Fibroblast of upper back skin (primary cell): ENCODE measurements at places on chromosomes 4 and X.

GRCh38 chr4:242121-242848, 63.0 kb downstream of the ZNF732 start:
- peak; percentile 5 for DNase-seq

GRCh38 chr4:48588230-48589097, 98.4 kb downstream of the ZAR1 start:
- no peak for DNase-seq

GRCh38 chr4:94426783-94427182, 25.0 kb upstream of the PDLIM5 start:
- DNase-seq, result no peak

DNA sequence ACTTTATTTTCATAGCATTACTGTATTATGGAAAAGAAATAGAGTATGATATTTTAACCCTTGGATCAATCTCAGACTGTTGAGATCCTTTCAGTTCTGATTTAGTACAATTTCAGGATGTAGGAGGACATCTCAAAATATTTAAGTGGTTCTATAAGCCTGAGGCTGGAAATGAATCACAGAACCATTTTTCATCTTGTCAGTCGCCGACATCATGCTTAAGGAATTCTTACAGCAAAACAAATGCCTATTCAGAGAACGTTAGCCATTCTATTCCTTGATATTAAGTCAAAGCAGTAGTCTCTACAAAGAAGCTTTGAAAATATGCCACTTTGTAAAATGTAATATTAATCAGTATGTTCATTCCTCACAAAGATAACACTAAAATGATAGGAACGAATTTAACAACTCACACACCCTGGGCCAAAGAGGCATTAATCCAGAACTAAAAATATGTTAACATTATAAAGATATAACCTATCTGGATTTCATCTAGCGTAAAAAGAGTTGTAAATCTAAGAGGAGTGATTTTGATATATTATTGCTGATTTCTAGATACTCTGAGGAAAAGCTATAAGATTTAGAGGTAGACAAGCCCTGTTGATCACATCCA, 152.0 kb downstream of the GASK1B start:
- DNase-seq, result peak; percentile 95

DNA sequence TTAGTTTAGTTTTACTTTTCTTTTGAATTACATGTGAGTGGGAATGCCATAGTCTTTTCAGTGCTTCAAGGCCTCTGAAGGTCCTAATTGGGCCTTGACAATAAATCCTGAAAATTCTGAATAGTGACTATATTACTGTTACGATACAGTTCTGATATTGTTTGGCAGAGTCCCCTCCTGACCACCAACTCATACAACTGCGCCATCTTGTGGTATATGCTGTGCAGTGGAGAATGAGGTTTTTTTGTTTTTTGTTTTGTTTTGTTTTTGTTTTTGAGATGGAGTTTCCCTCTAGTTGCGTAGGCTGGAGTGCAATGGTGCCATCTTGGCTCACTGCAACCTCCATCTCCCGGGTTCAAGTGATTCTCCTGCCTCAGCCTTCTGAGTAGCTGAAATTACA, 56.6 kb upstream of the CHRDL1 start:
- DNase-seq, result peak; percentile 3

GRCh38 chrX:8960957-8961468, 72.9 kb downstream of the FAM9B start:
- peak; percentile 16 for DNase-seq

DNA sequence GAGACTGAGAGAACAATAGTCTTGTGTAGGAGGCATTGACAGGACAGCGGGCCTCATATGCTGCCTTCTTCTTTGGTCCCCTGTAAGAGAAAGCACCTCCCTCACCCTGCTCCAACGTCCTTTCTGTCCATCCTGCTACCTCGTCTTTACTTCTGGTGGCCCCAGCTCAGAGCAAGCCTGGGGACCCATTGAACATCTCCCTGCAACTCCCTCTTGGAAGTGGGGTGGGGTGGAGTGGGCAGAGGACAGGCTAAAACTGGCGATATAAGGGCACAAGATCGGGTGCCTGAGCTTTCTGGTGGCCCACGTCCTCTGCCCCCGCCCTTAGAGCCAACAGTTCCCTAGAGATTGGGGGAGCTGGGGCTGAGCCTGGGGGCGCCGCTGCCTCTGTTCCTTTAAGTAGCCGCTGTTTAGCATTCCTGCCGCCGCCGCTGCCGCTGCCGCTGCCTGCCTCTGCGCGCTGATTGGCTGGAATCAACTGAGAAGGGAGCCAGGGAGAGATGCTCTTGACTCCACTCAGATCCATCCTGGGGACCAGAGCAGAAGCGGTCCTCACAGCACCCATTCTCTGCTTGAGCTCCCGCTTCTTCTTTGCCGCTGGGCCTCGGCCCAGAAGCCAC, at the start of gene DLG3:
TSS of gene DLG3 (plus strand) at position 510 of the 620 bp plus-strand sequence. CDS start 367 bp downstream, outside the sequence.
- peak; percentile 54 for DNase-seq

DNA sequence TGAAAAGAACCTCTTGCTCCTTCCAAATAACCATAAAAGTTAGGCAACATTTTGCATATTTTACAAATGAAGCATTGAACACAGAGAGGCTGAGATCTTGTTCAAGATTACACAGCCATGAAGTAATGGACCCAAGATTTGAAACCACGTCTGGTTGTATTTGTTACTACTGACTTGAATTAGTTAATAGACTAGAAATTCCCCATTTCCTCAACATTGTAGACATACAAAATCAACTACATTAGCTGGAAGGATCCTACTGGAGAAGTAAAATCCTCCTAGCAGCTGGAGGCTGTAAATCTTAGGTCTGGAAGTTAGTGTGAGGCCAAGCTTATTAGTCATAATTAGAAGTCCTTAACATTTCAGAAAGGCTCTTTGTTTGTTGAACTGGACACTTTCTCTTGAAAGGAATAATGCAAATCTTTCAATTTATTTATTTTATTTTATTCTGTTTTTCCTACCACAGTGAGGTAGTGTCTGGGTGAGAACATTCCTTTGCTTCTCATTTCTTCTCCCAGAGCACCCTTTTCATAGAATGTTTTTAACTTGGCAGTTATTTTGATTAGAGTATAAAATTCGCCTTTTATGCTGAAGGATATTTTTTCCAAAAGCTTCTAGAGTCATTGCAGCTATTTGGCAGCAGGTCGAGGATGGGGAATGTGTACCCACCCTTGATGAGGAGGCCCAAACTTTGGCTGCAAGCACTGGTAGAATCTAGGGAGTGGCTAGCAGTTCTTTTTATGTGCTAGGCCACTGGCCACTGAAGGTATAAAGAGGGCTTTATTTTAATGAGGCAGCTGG, 62.0 kb upstream of the CLNK start:
- DNase-seq, result peak; percentile 70

- DNase-seq, result no peak
Observed at GRCh38 chrX:41409006-41409405, 38.1 kb upstream of the NYX start.

DNA sequence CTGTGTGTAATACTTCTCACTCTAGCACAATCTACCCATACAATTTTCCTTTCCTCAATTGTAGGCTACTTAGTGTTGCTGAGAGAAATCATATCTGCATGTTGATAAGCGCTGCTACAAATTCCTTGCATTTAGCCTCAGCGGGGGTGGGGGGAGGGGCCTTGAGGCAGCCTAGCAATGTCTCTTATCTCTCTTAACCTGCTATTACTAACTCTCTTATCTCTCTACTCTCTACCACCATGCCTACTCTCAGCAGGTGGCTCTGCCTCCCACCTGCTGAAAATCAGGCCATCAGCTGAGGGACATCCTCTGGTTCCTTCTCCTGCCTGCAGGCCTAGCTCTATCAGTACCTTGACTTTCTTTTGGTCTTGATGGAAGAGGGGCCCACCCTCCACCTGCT, 98.9 kb downstream of the GPR82 start:
- DNase-seq, result no peak

GRCh38 chrX:68692651-68693050, 45.2 kb downstream of the STARD8 start:
- DNase-seq, result no peak

DNA sequence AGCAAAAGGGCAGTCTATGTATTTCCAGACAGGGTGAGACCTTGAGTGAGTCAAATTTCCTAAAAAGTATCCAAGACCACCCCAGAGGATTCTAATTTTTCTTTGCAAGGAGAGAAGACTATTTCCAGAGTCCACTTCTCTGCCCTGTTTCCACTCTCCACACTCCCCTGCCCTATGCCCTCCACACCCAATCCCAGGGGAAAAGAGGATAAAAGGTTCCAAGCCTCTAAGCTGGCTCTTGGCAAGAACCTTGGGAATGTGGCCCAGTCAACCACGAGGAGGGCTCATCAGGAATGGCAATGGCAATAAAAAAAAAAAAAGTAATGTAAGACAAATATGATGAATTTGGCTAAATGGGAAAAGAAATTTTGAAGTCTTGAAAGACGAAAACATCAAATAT, 65.9 kb downstream of the SRPX start:
- peak; percentile 26 for DNase-seq

- no peak for DNase-seq
Observed at GRCh38 chrX:11867610-11868345, 109.7 kb downstream of the MSL3 start.

DNA sequence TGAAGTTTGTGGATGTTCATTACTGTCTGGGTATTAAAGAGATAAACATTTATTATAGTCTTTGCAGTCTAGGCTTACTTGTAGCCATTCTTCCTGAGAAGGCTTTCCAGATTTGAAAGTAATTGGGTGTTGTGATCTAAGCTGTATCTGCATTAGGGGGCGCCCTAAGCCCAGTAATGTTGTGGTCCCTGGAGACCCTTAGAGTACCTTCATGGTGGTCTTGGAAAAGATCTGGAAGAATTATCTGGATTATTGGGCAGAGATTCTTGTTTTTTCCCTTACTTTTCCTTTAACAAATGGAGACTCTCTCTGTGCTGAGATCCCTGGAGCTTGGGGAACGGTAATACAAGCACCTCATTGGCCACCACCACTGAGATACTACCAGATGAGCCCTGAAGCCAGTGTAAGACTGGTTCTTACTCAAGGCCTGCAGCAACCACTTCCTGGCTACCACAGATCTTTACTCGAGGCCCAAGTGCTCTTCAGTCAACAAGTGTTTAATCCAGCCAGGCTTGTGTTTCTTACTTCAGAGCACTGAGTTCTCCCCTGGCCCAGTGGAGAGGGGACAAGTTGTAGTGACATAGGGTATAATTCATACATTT, 63.1 kb downstream of the RTL3 start:
- DNase-seq, result peak; percentile 8

DNA sequence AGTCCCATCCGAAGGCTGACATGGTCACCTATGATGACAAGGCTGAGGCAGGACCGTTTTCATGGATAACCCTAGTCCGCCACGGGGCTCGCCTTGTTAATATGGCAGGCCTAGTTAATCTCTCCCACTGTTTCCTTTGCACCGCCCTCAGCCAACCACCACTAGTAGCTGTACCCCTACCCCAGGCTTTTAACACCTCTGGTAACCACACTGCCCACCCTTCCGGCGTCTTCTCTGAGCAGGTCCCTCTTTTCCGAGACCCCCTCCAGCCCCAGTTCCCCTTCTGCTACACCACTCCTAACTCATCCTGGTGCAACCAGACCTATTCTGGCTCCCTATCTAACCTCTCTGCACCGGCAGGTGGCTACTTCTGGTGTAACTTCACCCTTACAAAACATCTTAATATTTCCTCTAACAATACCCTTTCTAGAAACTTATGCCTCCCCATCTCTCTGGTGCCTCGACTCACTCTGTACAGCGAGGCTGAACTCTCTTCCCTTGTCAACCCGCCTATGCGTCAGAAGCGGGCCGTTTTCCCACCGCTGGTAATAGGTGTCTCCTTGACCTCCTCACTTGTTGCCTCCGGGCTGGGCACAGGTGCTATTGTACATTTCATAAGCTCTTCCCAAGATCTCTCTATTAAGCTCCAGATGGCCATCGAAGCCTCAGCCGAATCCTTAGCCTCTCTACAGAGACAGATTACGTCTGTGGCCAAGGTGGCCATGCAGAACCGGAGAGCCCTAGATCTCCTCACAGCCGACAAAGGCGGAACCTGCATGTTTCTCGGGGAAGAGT, 964.4 kb downstream of the RPA4 start:
- DNase-seq, result no peak

DNA sequence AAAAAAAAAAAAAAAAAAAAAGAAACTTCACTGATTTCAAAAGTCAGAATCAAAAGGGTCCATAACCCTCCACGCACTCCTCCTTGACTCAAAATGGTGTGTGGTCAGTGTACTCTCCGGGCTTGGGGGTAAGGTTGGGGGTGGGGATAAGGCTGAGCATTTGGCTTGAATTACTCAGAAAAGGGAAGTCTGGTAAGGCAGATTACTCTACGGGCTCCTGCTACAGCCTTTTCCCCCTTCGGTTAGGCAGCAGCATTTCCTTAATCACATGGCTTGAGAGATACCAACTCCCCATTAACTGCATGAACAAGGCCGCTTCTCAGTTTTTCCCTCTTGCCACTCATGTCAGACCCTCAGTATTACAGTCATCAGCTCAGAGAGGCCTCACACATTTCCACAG, 135.4 kb upstream of the DUSP21 start:
- DNase-seq, result no peak

DNA sequence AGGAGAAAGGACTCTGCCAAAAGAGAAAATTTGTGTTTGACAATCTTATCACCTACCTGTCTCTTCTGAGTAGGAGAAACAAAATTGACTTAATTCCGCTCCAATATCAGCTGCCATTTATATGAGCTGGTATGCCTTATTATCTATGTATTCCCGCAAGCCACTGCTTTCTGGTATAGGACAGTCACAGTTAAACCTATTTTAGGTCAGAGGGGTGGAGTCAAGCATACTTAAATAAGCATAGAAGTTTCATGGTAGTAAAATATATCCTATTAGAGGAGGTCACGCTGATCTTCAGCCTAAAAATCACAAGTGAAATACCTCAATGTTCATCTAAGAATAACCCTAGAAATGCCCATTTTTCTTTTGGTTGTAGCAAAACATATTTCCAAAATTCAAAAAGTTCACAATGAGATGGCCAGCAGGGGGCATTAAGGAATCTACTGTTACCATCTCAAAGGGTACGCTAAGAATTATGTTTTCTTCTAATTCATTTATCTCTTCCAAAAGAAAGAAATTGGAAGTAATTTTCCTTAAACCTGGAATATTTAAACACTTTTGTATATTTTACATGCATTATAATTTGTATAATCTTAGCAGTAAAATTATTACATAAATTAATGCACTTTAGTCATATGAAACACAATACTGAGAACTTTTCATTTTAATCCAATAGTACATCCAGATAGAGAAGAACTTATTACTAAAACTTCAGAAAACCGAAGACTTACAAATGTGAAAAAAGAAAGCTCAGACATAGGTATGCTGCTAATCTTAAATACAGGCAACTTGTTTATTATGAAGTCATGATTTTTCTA, 10.5 kb downstream of the PPAT start:
- peak; percentile 32 for DNase-seq

GRCh38 chrX:108696690-108697089, 39.7 kb downstream of the IRS4 start:
- no peak for DNase-seq

DNA sequence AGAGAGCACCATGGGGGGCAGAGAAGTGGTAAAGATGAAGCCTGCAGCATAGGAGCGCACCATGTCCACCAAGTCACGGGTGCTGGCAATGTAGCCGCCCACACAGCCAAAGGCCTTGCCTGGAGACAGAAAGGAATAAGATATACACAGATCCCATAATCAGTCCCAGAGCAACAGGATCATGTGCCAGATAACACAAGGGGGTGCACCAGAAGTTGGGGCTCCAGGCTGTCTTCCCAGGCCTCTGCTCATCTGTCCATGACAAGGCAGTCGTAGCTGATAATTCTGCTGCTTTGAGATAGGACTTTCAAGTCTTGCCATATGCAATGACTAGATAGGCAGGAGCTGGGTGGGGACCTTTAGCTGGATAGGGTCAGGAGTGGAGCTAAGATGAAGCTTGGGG, 14.7 kb downstream of the APEX2 start:
- DNase-seq, result no peak
